ENCODE measurements at places on chromosomes 4 and X.

DNA sequence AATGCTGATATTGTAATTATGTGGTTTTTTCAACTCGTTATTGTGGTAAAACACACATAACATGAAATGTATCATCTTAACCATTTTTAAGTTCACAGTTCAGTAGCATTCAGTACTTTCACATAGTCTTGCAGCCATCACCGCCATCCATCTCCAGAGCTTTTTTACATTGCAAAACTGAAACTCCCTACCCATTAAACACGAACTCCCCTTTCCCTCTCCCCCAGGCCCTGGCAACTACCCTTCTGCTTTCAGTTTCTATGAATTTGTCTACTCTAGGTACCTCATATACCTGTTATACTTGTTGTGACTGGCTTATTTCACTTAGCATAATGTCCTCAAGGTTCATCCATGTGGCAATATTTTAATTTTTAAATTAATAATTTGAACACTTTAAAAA, 380.6 kb downstream of the MAPK10 start:
- no peak for DNase-seq

DNA sequence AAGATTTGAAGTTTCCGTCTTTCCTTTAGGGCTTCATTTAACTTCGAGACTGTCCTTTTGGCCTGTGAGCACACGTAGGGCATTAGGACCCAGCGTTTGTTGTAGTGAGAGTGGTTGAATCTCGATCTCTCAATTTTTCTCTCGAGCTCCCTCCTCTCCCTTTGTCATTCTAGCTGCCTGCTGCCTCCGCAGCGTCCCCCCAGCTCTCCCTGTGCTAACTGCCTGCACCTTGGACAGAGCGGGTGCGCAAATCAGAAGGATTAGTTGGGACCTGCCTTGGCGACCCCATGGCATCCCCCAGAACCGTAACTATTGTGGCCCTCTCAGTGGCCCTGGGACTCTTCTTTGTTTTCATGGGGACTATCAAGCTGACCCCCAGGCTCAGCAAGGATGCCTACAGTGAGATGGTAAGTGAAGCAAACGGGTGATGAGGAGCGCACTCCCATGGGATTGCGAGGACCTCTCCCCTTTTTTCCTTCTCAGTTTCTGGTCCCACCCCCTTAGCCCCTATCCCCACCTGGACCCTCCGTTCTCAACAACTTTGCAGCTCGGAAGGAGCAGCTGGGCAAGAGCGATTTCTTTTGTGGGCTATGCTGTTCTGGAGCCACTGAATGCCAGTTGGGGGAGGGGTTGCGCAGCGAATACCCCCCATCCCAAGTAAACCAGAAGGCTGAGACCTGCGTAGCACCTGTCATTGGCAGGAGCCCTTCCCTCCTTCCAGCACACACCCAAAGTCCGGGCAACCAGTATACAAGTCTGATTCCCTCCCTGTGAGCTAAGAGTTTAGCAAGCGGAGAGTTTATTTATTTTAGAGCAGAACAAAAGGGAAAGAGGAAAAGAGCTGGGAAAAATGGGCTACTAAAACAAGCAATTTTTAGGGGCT, at the start of gene TMEM35A:
TSS of gene TMEM35A (plus strand) at position 164 of the 883 bp plus-strand sequence. CDS start at position 288, 124 bp downstream.
- DNase-seq = no peak

DNA sequence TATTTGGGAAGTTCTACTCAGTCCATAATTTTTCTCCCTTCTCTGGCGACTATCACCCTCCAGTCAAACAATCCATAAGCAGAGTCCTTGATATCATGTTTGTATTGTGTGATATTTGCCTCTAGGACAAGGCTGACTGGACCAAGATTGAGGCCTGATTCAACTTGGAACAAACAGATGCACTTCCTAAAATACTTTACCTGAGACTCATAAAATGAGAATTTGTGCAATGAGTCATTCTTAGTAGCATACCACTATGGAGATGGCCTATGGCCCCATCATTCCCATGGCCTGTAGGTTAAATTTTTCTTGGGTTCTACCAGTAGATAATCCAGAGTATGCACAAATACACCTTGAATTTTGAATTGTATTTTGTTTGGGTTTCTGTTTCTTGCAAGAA, 74.2 kb upstream of the DMD start:
- no peak for DNase-seq

GRCh38 chrX:47097018-47097417, 18.8 kb downstream of the RGN start:
- DNase-seq = peak; percentile 66

GRCh38 chr4:94447754-94448411, 3.9 kb upstream of the PDLIM5 start:
- no peak for DNase-seq

GRCh38 chr4:53189011-53189410, 176.8 kb downstream of the SCFD2 start:
- DNase-seq = no peak

DNA sequence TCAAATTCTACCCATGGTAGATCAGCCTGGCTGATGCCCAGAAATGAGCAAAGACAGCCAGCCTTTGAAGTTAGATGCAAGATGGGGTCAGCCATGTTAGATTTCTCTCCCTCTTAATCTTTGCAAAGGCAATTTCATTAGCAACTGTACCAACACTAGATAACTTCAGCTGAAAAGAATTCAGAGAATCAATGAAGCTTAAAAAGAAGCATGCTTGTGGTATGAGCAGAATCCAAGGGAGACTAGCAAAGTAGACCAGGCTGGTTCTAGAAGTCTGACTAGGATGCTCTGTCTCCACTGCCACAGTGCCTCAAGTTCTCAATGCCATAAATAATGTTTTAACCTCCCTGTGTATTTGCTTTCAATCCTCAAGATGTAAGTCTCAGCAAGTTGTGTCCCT, 247.3 kb downstream of the SLC7A11 start:
- DNase-seq = no peak
